ENCODE measurements at places on chromosomes 5 and 9.

GRCh38 chr5:120463991-120464626 lies at the start of gene PRR16:
TSS of gene PRR16 (plus strand) at chr5:120464300.
- DNase-seq, result peak; percentile 86

DNA sequence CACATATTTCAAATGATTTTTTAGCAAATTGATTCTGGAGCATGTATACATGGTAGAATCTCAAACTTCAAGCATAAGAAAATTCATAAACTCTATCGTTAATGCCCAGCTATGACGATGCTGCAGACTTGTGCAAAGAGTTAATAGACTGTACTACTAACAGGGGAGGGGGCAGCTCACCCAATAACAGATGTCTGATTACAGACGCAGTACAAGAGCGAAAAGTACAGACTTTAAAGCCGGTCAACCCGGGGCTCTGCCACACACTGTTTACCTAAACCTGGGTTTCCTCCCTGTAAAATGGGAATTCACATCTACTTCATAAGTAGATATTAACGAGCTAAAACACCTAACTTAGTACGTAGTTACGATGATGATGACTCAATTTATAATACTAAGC lies 651 bp downstream of the TRIM23 start:
- DNase-seq, result peak; percentile 2

DNA sequence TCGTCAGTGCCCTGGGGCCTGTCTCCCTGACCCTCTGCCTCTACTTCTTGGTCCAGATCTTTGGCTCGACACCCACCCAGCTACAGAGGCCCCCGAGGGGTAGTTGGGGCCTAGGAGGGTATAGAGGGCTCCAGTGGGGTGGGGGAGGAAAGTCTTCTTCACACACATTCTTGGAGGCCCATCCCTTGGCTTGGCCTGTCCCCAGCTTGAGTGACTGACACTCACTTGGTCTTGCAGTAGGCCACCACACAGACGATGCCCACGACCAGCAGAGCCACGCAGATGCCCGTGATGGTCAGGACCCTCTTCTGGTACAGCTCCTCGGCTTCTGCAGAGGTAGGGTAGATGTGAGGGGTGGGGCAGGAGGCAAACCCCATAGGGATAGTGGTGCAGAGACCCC lies 59.8 kb downstream of the PSD2 start:
- no peak for DNase-seq

GRCh38 chr5:150616024-150616470 lies 24.4 kb upstream of the SYNPO start:
- DNase-seq, result no peak

DNA sequence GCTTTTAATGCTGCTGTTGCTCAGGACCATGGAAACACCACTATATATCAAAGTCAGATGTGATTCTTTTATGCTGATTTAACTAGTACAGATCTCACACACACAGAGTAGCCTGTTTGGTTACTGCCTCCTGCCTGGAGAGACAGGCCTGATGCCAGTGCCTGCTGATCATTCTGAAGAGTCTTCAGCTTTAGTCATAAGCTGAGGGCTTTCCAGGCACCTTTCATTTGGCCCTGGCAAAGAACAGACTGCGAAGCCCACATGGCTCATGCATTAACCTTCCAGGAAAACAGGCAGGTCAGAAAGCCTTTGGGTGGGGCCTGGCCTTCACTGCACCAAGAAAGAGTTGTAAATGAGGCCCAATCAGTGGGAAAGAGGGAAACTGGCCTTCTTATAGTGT lies 144.7 kb downstream of the SAXO1 start:
- DNase-seq, result peak; percentile 38

DNA sequence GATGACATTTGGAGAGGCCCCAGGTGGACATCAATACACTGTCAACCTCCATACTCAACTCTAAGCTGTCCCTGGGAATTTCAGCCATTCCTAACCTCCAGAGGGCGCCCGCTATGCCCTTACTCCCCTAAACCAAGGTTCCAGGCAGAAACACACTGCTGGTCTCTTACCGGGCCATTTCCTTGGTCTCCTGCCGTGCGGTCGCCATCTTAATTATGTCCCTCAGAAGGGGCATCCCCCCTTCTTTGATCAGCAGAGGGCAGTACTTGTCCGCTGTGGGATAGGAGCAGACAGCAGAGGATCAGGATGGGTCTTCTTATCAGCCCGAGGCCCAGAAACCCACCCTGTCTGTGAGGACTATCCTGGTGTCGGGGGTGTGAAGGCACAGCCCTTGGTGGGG lies 9.3 kb upstream of the ZDHHC12 start:
- DNase-seq, result peak; percentile 39

DNA sequence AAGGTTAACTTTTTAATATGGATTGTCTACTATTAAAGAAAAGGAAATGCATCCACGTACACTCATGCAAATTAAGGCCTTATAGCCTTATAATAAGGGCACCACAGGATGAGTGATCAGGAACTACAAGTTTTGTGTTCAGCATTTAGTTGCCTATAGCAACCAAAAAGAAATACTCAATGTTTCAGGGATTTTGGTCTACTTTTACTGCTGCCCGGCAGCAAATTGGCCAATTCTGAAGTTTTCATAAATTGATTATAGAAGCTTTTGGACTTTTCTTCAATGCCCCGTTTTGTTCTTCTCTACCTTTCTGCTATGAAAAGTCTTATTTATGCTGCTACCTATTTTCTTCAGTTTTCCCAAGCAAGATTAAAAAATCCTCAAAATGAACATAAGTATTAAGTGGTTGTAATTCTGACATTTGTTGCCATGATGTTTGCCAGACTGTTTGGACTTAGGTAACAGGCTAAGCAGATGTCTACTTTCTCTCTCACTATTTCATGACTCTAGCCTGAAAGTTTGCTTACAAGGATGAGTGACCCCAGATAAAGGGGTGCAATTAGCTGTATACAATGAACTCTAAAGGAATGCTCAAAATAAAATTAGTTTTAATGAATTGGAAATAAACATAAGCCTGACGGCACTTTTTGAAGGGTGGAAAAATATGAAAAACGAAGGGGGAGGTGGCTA lies 391.5 kb upstream of the DAB2 start:
- no peak for DNase-seq

DNA sequence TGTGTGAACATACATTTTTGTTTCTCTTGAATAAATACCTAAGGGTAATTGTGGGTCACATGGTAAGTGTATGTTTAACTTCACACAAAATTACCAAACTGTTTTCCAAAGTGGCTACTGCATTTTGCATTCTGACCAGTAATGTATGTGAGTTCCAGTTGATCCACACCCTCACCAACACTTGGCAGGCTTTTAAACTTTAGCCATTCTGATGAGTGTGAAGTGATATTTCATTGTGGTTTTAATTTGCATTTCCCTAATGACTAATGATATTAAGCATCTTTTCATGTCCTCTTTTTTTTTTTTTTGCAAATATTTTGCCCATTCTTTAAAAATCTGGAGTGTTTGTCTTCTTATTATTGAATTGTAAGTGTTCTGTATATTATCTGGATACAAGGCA lies 53.5 kb upstream of the MAST4 start:
- DNase-seq, result no peak

DNA sequence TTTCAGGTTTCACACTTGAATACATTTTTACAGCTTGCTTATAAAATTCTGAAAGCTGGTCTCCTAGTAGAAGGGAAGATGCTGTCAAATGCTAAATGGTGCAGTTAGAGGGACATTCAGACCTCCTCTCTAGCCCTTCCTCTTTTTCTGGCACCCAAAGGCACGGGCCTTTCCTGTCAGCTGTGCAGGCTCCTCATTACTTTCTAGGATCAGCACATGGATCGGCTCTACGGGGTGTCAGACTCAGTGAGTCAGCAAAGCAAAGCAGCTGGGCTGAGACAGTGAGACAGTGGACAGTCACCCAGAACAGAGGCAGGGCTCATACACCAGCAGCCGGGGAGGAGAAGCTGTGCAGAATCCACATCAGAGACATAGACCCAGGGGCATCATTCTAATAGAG lies 80.0 kb upstream of the TNC start:
- no peak for DNase-seq

- DNase-seq, result no peak
These were observed 50.9 kb downstream of the ACTBL2 start for GRCh38 chr5:57431759-57432158.

DNA sequence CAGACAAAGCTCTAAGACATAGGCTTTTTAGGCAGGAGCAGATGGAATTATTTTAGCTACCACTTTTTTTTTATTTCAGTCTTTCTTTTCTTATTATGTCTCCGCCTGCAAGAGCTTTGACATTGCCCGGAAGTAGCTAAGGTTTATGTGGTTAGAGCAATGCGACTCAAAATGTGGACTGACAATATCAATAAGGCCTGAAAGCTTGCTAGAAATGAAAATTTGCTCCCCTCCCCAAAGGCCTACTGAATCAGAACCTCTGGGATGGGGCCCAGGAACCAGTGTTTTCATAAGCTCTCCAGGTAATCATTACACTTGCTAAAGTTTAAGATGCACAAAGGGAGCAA lies 81.3 kb downstream of the SUSD1 start:
- DNase-seq, result no peak

GRCh38 chr5:61822584-61822983 lies 483.4 kb upstream of the KIF2A start:
- no peak for DNase-seq

DNA sequence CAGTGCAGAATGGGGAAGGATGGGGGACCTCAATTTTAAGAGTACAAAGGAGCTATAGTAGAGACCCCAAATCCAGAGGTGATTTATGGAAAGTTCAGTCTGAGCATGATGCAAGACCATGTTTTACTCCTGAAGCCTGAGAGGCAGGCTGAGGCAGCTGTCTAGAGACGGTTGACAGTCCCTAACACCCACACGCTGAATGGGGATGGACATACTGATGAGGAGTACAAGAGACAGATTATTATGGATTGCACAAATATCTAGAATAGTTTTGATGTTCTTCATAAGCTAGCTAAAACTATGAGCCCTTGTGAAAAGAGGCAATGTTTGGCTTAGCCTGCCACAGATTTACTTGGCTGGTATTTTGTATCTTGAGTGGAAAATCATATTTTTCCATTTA lies 64.5 kb downstream of the PRR16 start:
- no peak for DNase-seq
